ENCODE measurements at places on chromosomes 1 and 21. TPM values are rescaled to one million over a fixed set of nuclear protein-coding genes. Genes with fewer than 3 reads are reported as not detected.

GJA9 gene
- not detected for total RNA-seq

NPL gene
- total RNA-seq = 3.8 TPM

MUTYH gene
- total RNA-seq = 49.2 TPM

RPE65 gene
- not detected for total RNA-seq

RGS13 gene
- not detected for total RNA-seq

AGMAT gene
- total RNA-seq = 15.2 TPM

OVAAL gene
- not detected for total RNA-seq

KCNK1 gene
- 5.0 TPM for total RNA-seq

CHD1L gene
- total RNA-seq = 72.0 TPM

PTCH2 gene
- 0.62 TPM for total RNA-seq

C1orf226 gene
- total RNA-seq = 0.12 TPM

S100A4 gene
- 352 TPM for total RNA-seq

DIO1 gene
- not detected for total RNA-seq

USP48 gene
- 91.1 TPM for total RNA-seq

PRKAA2 gene
- total RNA-seq = not detected

TINAGL1 gene
- not detected for total RNA-seq

FCMR gene
- total RNA-seq = 65.7 TPM

SHISA4 gene
- total RNA-seq = 0.59 TPM

KRTAP19-1 gene
- total RNA-seq = not detected

LUZP1 gene
- total RNA-seq = 19.0 TPM

CACNA1S gene
- total RNA-seq = not detected

FRRS1 gene
- 0.77 TPM for total RNA-seq

POFUT2 gene
- total RNA-seq = 14.3 TPM

CFHR1 gene
- total RNA-seq = not detected

MANEAL gene
- total RNA-seq = 1.5 TPM

AMY1C gene
- not detected for total RNA-seq

VTCN1 gene
- not detected for total RNA-seq

FAM177B gene
- not detected for total RNA-seq

HFM1 gene
- total RNA-seq = not detected

NBL1 gene
- 25.0 TPM for total RNA-seq
